ENCODE measurements at places on chromosomes 11 and 22. TPM values are rescaled to one million over a fixed set of nuclear protein-coding genes. Genes with fewer than 3 reads are reported as not detected.

GRCh38 chr11:58301576-58301975, 33.5 kb upstream of the OR10W1 start:
- DNase-seq: no peak

- peak; percentile 60 for DNase-seq
These were observed 5.4 kb downstream of the RELT start for GRCh38 chr11:73381589-73381988.

DNA sequence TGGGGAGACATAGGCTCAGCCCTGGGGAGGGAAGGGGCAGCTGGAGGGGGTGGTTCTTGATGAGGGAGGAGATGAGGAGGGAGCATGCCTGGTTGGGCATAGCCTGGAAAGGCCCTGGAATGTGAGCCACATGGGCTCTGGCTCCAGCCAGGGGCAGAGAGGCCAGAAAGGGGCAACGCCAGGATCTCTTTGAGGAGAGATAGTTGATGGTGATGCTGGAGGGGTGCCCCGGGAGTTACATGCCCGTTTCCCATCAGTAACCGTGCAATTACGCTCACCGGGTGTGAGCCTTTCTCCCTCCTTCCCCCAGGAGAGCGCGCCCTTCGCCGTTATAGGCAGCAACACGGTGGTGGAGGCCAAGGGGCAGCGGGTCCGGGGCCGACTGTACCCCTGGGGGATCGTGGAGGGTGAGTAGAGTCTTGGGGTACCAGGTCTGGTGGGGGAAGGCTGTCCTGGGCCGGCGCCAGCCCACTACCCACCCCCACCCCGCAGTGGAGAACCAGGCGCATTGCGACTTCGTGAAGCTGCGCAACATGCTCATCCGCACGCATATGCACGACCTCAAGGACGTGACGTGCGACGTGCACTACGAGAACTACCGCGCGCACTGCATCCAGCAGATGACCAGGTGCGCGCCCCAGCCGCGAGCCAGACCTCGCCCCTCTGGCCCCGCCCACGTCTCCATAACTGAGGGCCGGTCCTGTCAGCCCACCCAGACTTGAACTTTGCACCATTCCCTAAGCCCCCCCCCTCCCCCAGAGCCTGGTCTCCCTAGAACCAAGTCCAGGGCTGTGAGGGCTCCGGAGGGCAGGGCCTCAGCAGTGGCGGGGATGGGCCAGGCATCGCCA, 1.8 kb upstream of the GP1BB start:
- no peak for DNase-seq

GRCh38 chr11:32643526-32643925, 59.9 kb downstream of the EIF3M start:
- no peak for DNase-seq

GRCh38 chr11:90213322-90213721, 9.5 kb downstream of the CHORDC1 start:
- DNase-seq: no peak

DNA sequence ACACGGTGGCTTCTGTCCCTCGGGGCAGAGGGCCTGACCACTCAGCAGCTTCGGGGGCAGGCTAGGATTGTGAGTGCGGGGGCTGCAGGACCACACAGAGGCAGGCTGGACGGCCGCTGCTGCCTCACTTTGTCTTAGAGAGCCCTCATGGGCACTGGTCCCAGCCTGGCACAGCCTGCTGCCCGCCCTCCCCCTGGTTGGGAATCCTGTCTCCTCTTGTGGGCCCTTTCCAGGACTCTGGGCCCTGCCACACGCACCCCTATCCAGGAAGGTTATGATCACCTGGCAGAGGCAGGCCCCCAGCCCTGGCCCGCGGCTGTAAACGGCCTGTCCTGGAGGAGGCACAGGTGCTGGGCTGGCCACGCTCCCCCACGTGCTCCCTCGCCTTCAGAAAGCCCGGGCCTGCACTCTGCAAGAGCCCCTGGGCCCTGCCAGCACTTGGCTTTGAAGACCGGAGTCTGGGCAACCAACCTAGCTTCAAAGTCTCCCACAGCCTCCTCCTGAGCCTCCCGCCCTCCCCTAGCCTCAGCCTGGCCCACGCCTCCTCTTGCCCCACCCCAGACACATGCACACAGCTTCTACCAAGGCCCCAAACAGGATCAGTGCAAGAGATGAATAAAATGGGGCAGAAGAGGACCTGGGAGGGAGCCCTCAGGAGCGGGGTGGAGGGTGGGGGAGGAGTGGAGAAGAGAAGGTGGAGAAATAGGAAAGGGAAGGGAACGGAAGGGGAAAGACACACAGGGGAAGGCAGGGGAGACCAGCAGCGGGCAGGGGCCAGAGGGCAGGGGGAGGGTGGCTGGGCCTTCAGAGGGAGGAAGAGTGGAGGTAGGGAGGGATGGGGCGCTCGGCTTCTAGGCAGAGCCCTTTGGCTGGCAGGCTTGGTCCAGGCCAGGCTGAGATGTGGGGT, 31.0 kb downstream of the SYT7 start:
- DNase-seq: peak; percentile 63

Gene DRD4
- not detected for total RNA-seq

All from Right ventricle myocardium superior (tissue), 1 donor.